ENCODE measurements at places on chromosomes 5 and 9.

- no peak for DNase-seq
Measured at GRCh38 chr5:76305775-76306174, 97.3 kb upstream of the IQGAP2 start.

DNA sequence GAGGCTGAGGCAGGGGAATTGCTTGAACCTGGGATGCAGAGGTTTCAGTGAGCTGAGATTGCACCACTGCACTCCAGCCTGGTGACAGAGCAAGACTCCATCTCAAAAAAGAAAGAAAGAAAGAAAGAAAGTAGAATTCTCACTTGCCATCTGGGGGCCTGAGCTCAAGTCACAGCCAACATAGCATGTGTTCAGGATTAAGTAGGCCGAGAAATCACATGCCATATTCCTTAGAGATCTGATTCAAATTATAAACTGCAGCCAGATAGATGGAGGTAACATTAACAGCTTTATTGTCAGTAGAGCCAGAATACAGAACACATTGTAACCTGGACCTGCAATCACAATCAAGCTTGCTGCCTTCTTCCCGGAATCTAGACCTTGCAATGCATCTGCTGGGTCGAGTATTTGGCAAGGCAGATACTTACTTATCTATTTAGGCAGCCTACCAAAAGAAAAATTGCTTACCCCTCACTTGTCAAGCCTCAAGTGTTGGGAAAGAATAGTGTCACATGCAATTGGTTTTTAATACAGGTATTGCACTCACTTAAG is 173.7 kb downstream of the CPLANE1 start:
- DNase-seq, result no peak

- DNase-seq, result no peak
Measured at GRCh38 chr9:126694206-126695081, 80.7 kb downstream of the LMX1B start.

DNA sequence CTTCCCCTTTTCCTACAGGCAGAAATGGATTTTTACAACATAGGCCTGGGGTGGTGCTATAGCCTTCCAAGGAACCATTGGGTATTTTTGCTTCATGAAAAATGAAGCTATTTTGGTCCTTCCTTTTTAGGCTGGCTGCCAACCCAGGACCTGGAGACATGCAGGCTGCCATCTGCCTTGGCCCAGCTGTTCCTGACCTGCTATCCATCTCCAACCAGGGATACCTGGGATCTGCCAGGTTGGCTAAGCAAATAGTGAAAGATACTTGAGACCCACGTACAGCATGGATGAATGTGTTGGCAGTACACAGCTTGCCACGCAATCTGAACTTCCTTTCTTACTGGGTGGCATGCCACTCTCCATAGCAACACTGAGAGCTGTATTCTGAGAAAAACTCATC is 31.1 kb downstream of the MRPS27 start:
- no peak for DNase-seq

GRCh38 chr9:115207003-115207836 is 89.3 kb upstream of the TNC start:
- DNase-seq, result no peak

- no peak for DNase-seq
Measured at GRCh38 chr5:173163219-173163618, 18.9 kb downstream of the BNIP1 start.

- DNase-seq, result no peak
Measured at GRCh38 chr5:160516696-160517530, 95.3 kb downstream of the PTTG1 start.

- DNase-seq, result no peak
Measured at GRCh38 chr5:36418152-36418979, 116.7 kb upstream of the RANBP3L start.

DNA sequence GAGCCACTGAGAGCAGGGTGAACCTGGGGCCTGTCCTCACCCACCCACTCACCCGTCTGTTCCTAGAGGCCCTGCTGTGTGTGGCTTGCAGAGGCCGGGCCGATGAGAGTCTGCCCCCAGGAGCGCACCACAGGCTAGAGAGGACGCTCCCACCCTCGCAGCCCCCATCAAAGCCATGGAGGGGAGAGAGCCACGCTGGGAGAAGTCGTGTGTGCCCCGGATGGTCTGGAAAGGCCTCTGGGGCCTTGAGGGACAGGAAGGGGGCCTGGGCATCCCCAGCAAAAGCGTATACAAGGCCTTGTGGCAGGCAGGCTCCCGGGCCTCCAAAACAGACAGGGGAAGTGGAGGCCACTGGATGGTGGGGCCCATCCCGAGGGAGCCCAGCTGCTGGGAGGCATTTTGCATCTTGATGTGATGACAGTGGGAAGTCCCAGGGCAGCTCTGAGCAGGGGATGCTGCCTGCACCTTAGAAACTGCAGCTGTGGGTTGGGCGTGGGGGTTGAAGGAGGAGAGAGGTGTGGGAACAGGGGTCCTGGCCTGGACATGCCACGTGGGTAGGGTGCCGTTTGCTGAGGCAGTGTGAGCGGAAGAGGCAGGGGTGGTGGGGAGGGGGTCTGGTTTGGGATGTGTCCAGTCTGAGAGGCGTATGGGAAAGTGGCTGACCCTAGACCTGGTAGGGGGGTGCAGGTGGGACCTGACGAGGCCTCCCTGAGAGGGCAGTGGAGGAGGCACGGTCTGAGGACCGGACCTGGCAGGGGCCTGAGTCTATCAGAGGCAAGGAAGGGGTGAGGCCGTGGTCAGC is 43.0 kb upstream of the NOTCH1 start:
- no peak for DNase-seq
